Body of pancreas (tissue), 4 donors: ENCODE measurements at places on chromosomes 6 and 20.

DNA sequence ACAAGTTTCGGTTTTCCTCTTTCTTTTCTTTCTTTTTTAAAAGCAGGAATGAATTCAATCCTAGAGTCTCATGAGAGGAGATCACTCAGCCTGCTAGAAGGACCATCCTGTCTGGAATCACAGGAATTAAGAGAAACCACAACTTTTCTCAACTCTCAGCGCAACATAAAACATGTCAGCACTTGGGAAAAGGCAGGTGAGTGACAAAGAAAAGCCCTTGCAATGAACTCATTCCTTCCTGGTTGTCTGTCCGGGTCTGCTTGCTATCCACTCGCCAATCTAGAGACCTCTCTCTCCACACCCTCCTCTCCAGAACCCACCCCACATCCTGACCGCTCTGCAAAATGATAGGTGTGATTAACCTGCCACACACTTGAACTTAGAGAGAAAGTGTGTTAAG, 253.8 kb downstream of the LY86 start:
- DNase-seq, result no peak

DNA sequence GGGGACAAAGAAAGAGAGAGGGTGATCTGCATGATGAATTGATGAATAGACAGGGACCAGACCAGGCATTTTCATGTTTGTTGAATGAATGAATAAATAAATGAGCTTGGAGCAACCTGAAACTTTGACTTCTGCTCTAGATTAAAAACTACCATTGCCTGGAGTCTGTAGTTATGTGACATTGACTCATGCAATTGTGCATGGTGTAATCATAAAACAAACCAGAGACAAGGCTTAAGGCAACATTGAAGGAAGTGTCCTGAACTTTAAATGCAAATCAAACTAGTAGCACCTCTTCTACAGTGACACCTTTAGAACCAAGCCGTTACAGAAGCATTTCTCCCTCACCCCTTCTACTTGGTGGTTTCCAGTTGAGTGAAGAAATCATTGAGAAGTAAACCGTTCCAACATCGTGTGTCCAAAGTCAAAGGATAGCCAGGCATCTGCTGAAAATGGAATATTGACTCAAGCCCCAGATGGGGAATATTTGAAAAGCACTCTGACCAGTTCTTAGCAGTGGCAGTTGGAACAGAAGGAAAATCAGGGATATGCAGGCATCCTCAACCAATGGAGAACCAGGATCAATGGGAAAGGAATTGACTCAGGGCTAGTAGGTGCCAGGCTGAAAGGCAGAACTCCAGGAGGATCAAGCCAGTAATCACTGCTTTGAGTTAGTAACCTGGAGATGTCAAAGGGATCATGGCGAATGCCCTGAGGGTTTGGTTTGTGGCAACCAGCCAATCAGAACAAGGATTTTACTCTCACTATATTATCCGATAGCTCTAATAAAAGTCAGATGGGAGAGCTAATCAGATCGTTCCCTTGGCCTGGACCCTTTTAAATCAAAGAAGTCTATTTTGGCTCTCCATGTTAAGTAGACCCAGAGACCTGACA, 171.2 kb upstream of the TSHZ2 start:
- peak; percentile 12 for DNase-seq

DNA sequence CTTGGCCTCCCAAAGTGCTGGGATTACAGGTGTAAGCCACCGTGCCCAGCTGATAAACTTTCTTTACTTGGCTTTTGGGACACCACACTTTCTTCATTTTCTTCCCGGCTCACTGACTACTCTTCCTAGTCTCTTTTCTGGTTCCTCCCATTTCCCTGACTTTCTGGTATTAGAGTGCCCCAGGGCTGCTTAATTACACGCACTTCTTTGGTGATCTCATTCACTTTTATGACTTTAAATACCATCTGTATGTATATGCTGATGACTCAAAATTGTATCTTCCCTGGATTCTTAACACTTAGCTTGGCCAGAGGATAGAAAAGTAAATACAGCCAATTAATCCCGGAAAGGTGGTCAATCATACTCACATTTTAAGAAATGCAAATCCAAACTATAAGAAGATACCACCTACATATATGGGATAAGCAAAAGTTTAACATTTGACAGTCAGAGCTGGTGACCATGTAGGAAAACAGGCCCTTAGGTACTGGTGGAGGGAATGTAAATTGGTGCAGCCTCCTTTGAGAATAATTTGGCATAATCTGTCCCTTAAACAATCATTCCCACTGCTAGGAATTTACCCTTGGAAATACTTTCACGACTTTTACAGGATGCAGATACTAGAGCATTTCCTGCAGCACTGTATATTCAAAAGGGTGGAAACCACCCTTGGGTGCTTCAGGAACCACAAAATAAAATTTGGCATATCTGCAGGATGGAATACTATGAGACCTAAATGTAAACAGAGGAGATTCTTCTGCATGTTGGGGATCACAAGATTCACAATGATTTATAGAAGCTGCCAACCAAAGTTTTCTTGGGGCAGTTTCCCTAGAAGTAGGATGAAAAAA, 9.4 kb upstream of the NANP start:
- no peak for DNase-seq

GRCh38 chr6:139640448-139640847, 266.0 kb upstream of the CITED2 start:
- no peak for DNase-seq

DNA sequence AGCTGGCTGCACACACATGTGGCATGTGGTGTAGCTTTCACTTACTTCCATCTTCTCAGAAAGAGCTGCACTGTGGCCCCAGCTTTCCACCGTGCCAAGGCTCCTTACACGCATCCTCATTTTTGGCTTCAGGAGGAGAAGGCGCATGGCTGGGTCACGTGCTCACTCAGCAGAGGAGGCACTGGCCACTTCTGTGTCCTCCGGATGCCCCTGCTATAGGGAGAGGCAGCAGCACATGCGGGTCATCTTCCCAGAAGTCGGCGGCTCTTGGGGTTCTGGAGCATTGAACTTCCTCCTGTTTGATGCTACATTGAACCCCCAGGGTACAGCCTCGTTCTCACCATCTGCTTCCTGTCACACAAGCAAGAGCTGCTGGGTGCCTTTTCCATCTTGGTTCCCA, 111.3 kb downstream of the FAM120B start:
- no peak for DNase-seq

DNA sequence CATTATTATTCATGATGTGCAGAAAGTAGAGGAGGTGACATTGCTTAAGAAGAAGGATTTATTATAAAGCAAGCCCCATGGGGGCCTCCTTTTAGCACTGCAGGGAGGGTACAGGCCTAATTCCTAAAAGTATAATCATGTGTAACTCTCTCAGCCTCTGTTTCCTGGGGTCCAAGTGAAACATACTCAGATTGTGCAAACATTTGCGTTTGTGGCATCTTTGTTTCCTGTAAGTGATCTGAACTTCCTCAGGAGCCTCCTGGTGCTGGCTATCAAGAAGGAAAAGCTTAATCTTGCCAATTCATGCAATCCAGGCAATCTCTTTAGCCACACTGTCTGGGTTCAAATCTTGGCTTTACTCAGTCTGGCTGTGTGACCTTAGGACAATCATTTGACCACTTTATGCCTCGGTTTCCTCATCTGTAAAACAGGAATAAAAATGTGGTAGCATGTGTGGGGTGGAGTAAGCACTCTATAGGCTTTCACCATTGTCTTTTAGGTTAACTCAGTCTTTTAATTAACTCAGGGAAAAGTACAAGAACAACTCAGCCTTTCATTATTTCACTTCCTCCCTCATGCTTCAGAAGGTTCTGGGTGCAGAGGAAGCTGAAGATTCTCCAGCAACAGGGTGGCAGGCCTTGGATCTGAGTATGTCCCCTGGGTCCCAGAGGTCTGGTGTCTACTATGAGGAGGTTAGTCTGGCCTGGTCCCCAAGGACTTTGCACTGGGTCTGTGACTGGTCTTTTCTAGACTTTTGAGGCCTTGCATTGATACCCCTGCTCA, 831 bp upstream of the SIRPB2 start:
- DNase-seq, result no peak

- DNase-seq, result no peak
Observed at GRCh38 chr20:50868509-50869495, 62.4 kb downstream of the ADNP start.

GRCh38 chr20:10064611-10065010, 29.8 kb downstream of the ANKEF1 start:
- no peak for DNase-seq

- DNase-seq, result no peak
Observed at GRCh38 chr6:22069306-22069800, 227.5 kb downstream of the PRL start.

GRCh38 chr20:8414586-8415274, 282.7 kb downstream of the PLCB1 start:
- no peak for DNase-seq

DNA sequence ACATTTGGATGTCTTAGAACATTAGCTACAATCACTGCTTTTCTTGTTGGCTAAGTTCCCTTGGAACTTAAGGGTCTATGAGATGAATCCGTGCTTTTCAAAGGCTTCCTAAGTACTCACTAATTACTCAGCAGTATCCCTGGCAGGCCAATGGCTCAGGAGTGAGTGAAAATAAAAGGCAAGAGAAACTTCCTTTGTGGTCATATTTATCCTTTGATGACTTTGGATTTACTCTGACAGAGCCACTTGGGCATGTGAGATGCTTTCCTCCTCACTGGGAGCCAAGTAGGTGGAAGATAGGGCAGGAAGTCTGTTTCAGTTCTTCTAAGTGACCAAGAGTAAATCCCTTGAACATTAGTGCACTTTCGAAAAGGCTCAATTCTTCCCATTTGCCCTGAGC, 224.3 kb upstream of the FOXA2 start:
- DNase-seq, result no peak

GRCh38 chr6:30227763-30228487, 14.7 kb upstream of the TRIM26 start:
- no peak for DNase-seq

GRCh38 chr20:59439243-59439642, 138.8 kb downstream of the EDN3 start:
- no peak for DNase-seq

GRCh38 chr6:52152711-52153160, 33.4 kb upstream of the IL17A start:
- DNase-seq, result no peak

- DNase-seq, result no peak
Observed at GRCh38 chr20:63379296-63379695, 18.1 kb upstream of the CHRNA4 start.

DNA sequence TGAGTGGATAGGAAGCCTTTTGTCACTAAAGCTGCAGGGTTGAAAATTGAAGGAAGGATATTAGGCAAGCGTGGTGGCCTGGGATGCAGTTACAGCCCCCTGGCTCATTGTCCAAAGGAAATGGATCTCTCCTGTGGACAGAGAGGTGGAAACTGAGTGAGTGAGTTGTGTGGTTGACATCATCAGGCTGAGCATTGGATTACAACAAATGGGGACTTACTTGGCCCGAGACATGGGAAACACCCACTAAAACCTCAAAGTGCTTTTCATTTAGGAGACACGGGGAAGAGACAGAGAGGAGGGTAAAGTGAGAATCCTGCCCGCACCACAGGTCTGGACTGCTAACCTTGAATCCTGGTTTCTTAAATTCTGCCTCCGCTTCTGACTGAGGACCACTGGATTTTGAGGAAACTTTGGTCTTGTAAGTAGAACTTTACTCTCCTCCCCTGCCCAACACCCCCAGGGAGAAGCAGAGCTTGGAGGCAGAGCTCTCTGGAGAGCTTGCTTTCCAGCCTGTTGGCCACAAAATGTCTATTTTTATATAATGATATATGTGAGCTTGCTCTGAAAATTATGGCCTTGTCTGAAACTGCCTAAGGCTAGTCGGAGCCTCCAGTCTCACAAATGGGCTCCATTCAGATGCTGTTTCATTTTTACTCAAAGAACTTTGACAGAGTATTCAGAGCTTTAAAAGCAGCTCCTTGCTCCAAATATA, at the start of gene PKIG:
TSS of gene PKIG (plus strand) at position 269 of the 715 bp plus-strand sequence. CDS start 31,978 bp downstream, outside the sequence.
- peak; percentile 34 for DNase-seq

DNA sequence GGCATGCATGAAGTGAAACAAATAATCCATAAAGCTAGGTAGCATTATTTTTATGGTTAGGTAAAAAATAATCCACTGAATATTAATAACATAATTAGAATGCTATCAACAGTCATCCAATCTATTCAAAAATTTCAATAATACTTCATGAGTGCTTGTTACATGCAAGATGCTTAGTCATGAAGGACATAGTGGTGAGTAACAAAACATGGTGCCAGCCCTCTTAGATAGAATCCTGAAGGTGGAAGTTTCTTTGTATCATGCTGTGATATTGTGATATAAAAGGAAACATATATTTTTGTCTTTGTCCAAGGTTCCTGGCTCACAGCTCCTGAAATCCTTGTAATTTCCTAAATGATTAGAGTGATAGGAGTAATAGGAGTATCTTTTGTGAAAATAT, 14.9 kb downstream of the RCAN2 start:
- DNase-seq, result no peak

DNA sequence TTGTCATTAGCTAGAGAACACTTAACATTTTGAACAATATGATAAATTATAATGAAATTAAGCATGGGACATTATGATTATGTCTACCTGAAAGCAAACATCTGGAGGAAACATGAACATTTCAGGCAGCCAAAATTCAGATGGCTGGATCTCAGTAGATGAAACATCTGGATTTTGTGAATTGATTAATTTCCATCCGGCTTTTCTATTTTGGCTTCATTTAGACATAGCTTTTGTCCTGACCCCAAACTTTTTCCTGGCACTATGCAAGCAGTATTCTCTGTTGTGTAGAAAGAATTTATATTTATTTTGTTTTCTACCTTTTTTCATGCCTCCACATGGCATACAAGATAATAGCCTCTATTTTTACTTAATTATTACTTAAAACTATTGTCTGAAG, 186.3 kb downstream of the OGFRL1 start:
- no peak for DNase-seq

DNA sequence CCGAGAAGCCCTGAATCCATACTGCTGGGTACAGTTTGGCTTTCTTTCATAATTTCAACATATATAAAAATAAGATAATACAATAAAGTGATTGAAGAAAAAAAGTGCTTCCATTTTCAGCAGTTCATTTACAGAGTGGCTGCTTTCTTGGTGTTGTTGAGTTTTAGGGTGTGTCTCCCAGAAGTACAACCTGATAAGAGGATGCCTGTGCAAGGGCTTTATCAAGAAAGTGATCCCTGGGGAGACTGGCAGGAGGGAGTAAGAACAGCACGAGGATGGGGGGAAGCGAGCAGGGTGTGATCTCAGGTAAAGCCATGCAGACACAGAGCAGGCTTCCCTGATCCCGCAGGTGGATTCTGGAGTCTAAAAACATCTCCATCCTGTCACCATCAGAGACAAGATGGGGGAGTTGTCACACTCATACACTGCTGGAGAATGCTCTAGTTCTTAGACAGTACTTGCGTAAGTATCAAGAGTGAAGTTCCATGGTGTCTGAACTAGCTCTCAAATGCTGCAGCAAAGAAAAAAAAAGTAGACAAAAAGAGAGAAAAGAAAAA, 395.9 kb downstream of the CDH26 start:
- no peak for DNase-seq

- DNase-seq, result no peak
Observed at GRCh38 chr6:158764183-158764849, 54.9 kb downstream of the EZR start.

- no peak for DNase-seq
Observed at GRCh38 chr6:150078788-150079187, 9.9 kb upstream of the ULBP3 start.
